ENCODE measurements at places on chromosomes 5 and 9.

DNA sequence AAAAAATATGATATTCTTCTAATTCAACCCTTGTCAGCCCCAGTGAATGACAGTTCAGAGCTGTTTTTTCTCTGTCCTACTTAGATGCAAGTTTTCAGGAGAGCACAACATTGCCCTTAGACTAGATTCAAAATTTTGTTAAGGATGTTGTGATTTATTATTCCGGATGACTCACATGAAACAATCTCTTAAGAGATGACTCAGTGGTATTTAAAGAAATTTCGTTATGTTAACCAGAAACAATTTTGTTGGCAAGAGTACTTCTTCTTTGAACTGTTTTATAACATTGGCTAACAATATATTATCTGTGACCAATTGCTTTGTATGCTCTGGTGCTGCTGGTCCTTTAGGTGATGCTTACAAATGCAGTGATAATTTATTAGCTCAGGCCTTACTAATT is 132.0 kb downstream of the IZUMO3 start:
- DNase-seq: no peak

DNA sequence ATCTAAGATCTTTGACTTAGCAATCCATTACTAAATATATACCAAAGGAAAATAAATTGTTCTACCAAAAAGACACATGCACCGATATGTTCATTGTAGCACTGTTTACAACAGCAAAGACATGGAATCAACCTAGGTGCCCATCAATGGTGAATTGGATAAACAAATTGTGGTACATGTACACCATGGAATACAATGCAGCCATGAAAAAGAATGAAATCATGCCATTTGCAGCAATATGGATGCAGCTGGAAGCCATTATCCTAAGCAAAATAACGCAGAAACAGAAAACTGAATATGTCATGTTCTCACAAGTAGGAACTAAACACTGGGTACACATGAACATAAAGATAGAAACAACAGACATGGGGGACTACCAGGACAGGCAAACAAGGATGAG is 589.5 kb downstream of the IRX1 start:
- DNase-seq: no peak

DNA sequence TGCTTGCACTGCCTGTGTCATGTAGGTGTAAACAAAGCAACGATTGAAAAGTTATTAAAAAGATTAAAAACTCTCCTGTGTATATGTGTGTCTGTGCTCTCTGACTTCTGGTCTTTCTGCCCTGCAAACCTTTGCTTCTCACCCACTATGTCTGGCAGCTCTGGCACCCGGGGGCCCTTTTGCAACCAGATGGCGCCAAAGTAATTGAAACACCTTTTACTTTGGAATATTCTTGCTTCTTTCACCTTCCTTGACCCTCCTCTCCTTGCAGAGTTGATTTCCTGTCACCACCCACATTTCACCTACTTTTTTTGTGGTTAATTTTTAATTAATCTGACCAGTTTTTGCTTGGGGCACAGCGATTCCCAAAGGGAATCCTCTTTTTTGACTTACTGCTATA is 275.5 kb downstream of the ARHGEF28 start:
- peak; percentile 81 for DNase-seq

- DNase-seq: peak; percentile 57
Observed at GRCh38 chr9:76401580-76402354, 7.5 kb upstream of the RFK start.

DNA sequence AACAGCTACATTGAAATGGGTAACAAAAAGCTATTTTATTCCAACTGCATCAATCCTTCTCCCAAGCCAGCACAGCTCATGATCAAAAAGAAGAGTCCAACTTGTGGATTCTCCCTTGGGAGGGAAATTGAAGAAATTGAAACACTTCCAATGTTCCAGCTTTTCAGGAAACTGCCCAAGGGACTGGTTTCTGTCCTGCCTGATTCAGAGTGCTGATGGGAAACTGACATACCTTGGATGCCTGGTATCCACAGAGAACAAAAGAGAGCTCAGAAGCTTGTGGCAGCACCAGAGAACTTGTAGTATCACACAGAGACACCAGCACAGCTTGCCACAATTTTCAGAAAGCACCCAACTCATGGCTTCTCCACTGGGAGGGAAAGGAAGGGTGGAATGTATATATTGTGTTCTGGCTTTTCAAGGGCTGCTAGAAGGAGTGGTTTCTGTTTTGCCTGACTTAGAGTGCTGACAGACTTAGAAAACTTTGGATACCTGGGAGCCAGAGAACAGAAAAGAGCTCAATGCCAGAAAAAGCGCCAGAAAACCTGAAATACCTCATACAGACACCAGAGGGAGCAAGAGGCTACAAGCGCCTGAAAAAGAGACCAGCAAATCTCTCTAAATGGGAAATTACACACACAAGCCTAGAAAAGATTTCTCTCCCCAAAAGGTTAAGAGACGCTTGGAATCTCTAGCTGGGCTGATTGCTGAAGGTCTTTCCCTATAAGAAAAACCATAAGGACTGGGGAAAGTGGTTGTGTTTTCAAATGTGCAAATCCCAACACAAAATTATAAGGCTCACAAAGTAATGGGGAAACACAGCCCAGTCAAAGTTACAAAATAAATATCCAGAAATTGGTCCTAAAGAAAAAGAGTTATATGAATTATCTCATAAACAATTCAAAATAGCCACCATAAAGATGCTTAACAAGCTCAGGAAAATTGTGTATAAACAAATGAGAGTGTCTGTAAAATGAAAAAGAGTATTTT is 178.8 kb downstream of the SPOCK1 start:
- DNase-seq: peak; percentile 76

DNA sequence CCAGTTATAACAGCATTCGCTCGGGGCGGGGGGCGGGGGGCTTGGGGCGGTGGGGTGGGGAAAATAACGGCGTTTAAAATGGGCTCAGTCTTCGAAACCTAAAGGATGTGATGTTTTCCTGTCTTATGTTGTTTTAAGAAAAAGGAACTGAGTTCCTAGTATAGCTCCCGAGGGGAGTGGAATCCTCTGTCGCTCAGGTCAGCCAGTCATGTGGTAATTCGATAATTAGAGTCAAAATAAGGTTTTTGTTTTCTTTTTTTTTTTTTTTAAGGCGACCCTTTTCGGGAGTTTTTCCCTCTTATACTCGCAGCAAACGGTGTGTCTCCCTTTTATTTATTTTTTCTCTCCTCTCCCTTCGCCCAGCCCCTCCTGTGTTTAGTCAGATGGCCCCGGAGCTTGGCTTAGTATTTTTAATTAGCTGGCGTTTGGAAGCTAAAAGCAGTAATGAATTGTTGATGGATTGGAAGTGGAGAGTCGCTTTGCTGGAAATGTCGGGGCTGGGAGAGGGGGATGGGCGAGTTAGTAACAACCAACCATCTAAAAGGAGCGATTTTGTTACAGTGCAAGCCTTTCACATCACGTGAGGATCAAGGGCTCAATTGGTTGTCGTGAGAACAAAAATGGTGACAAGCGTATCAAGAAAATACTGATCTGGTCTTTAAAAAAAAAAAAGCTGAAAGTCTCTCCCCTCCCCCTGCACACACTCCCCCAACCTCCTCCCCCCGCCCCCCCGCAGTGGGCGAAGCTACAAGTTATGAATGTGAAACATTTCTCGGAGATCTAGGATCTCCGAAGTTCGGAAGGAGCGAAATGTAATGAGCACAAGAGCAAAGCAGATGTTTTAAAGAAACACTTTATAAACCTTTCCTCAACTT is 714 bp upstream of the ZNF608 start:
- peak; percentile 99 for DNase-seq

DNA sequence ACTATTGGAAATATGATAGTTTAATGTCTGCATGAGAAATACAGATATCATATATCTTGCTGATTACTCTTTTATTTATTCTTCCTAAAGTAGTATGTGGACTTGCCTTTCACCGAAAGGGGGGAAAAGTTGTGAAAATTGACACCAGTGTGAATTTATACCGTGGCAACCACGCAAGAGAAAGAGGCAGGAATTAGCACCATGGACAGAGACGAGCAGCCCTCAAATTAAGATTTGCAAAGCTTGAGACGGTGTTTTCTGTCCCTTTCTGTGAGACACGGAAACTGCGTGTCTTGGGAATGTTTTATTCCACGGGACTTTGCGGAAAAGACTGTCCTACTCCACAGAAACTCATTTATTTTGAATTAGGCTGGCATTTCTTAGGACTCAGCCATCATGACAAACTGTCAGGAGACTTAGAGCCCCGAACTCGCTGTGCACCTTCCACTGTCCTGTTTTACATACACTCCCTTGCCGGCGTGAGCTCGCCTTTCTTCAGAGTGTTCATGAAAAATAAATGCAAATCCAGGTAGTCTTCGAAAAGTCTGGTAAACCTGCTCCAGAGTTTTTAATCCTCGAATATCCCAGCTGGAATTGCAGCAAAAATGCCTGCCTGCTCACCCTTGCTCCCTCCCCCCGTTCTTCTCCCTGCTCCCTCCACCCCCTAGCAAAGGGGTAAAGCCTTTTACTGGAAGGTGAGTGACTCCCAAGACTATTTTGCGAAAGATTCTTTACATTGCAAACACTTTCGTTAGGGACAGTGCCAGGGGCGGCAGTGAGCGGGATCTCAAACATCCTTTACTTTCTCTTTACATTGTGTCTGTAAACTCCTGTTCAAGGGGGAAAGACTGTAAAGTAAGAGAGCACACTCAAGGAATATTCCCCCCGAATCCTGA is 3.8 kb upstream of the ELAVL2 start:
- DNase-seq: peak; percentile 46

GRCh38 chr9:126945682-126946081 is 31.1 kb downstream of the RALGPS1 start:
- no peak for DNase-seq

DNA sequence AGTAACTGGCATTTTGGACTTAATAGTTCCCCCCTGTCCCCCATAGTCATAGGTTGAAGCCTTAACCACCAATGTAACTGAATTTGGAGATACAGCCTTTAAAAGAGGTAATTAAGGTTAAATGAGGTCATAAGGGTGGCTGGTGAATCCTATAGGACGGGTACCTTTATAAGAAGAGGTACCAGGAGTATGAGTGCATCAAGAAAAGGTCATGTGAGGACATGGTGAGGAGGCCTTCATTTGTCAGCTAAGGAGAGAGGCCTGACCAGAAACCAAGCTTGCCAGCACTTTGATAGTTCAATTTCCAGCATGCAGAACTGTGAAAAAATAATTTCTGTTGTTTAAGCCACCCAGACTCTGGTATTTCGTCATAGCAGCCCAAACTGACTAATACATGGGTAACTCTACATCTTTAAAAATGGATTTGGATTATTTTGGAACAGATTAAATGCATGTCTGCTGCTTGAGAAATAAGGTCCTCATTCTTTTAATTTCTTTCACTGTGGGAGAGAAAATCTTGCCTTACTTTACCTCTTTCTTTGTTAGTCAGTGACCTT is 9.7 kb downstream of the RASA1 start:
- no peak for DNase-seq

DNA sequence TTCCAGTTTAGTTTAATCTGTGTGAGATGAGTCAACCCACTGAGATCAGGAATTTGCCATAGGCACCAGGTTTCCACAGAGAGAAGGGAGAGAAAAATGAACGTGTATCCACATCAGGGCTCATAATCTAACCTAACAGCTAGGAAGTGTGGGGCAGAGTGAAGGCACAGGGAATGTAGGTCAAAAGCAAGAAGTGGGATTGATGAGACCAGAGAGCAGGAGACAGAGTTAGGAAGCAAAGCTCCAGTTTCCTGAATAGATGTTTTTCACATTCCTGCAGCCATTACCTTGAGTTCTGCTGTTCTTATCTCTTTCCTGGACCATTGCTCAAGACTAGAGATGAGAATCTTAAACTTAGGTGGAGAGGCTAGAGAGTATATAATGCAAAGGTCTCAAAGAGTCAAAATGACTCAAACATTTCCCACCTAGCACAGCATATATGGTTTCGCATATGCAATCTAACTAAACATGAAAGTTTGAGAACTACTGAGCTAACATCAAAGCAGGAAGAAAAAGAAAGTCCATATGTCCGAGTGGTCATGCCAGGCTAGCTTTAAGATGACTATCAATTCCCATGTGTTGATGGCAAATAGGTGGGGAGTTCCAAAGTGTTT is 41.1 kb upstream of the GNAQ start:
- no peak for DNase-seq

GRCh38 chr5:131274326-131275063 is 10.6 kb downstream of the CDC42SE2 start:
- DNase-seq: no peak

Data from NCI-H69 (cell line).